ENCODE measurements at places on chromosomes 12 and 14. TPM values are rescaled to one million over a fixed set of nuclear protein-coding genes. Genes with fewer than 3 reads are reported as not detected.

Gene ATF1
- total RNA-seq = 22.6 TPM

Gene RTL1
- not detected for total RNA-seq

DNA sequence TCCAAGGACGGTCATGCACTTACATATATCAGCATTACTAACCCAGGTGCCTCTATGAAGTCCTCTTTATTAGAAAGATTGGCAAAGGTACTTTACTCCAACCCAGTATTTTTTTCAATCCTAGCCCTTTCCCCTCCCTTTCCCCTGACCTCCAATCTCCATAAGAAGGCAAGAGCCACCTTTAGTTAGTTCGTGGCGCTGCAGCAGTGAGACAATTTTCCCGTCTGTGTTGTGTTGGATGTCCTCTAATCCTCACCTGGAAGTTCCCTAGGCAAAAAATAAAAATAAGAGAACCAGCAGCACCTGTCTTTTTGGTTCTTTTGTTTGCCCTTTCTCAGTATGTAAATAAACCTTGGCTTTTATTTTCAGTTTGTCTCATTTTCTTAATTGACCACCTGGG lies 439.6 kb upstream of the LRFN5 start:
- no peaks in the 10 kb centered on the region for H3K27me3 ChIP-seq
- no peak for DNase-seq
- peaks cover 2% of the 10 kb centered on the region for H3K36me3 ChIP-seq
- H3K27ac ChIP-seq = no peak overlapping the region

- no peaks in the 10 kb centered on the region for H3K4me1 ChIP-seq
- no peak overlapping the region for H3K27ac ChIP-seq
- no peaks in the 10 kb centered on the region for H3K27me3 ChIP-seq
- no peak overlapping the region for H3K4me3 ChIP-seq
Measured at GRCh38 chr14:37320106-37320505, 122.4 kb downstream of the MIPOL1 start.

GRCh38 chr12:53221203-53222080 lies 10.6 kb downstream of the RARG start:
- H3K27me3 ChIP-seq = no peaks in the 10 kb centered on the region
- no peaks in the 10 kb centered on the region for H3K36me3 ChIP-seq
- no peak for DNase-seq
- H3K4me1 ChIP-seq = peaks cover 67% of the 10 kb centered on the region
- H3K4me3 ChIP-seq = peak overlapping the region; percentile 86

DNA sequence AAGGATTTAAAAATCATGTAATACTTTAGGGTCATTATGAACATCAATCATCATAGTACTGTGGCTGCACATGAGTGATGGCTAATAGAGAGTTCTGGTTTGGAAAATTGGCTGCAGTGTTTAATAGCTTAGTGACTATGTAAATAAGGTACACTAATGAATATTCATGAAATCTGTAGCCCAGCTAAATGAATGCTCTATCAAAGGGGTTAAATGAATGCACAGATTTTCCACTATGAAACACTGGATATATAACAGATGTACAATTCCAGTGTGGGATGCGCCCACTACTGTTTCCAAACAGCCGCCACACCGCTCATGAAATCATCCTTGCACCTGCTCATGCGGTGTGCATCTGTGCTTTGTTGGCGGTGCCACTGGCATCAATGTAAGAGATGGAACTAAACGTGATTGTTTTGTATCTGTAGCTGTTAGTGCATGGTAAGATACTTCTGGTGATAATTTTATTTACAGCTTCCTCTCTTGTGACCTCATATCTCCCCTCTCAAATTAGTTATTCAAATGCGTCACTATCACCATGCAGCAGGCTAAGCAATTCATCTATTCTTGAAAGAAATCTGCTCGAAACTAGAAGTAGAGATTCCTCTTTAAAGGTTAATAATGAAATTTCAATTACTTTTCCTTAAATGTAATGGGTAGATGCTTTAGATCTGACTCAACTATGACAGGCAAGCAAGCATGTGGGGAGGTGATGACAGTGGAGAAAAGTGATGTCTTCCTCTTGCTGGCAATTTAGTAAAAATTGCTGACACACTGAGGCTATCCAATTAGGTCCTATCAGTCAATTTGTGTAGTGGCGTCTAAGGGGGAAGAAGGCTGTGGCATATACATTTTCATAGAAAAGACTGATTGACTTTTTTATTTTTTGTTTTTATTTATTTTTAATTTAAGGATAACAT lies 433.6 kb downstream of the AEBP2 start:
- no peak for DNase-seq
- H3K27ac ChIP-seq = no peak overlapping the region
- H3K4me1 ChIP-seq = peaks cover 27% of the 10 kb centered on the region
- no peaks in the 10 kb centered on the region for H3K36me3 ChIP-seq
- no peaks in the 10 kb centered on the region for H3K27me3 ChIP-seq
- H3K4me3 ChIP-seq = no peak overlapping the region

GRCh38 chr14:67480011-67480410 lies 8.5 kb downstream of the TMEM229B start:
- DNase-seq = peak; percentile 40
- H3K36me3 ChIP-seq = no peaks in the 10 kb centered on the region
- H3K27me3 ChIP-seq = peaks cover 4% of the 10 kb centered on the region
- H3K27ac ChIP-seq = no peak overlapping the region
- H3K4me3 ChIP-seq = no peak overlapping the region

Measured in chondrocyte (in vitro differentiated cells).